ENCODE measurements at places on chromosomes 3 and 15.

DNA sequence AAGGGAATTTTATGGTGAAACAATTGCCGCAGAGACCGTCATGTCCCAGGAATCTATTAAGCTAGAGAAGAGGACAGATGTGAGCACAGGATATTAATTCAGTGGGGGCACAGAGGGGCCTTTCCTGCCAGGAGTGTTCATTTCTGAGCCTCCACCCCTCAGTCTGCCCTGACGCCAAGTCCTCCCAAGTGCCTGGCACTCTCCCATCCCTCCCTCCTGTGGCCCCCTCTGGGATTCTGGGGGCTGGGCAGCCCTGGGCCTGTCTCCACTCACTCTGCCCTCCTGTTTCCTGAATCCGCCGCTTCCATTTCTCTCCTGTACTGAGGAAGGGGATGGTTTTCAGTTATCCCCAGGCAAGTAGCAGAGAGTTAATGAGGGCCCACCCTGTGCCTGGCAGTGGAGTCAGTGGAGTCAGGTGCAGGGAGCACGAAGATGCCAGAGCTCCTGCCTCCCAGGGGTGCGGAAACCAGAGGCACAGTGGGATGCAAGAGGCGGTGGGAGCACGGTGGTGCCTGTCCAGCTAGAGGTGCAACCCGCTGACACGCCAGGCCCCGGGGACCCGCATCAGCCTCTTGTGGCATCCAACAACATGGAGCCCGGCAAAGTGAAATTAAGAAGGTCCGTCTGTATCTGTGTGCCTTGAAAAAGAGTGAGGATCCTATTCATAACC, 212.5 kb downstream of the XXYLT1 start:
- no peak for DNase-seq

DNA sequence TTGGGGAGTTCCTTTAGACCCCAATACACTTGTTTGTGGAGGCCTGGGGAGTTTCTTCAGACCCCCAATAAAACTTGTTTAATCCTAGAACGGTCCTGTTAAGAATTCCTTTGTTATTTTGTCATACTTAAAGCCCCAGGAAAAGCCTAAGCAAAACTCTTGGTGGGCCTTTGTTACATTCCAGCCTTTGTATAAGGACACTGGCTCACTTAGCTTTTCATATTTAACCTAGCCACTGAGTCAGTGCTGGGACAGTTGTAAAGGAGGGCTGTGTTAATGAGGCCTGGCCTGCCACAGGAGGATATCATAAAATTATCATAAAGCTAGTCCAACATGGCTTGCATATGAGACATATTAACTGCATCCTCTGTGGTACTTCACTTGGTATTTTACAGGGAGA, 760.1 kb downstream of the ZNF385D start:
- DNase-seq: no peak

- DNase-seq: no peak
Measured at GRCh38 chr3:79808515-79808914, 40.7 kb upstream of the ROBO1 start.

- DNase-seq: peak; percentile 91
Measured at GRCh38 chr3:69080233-69080920, at the start of gene UBA3. Gene UBA3 (minus strand): TSS chr3:69080365. CDS start chr3:69080353, 12 bp downstream.

DNA sequence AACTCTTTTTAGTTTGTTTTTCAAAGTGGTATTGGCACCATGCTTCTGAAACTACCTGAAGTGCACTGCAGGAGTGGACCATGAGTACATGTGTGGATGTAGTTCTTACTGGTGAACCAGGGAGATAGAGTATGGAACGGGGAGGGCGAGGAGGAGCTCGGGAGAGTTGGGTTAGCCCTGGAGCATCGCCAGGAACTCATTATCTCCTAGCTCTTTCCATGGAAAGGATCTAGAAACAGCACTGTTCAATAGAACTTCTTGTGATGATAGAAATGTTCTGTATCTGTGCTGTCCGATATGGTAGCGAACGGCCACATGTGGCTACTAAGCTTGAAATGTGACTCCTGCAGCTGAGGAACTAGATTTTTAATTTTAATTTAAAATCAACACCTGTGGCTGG, 47.3 kb downstream of the VGLL4 start:
- DNase-seq: no peak

GRCh38 chr3:150519026-150519425, 27.3 kb downstream of the SERP1 start:
- no peak for DNase-seq

DNA sequence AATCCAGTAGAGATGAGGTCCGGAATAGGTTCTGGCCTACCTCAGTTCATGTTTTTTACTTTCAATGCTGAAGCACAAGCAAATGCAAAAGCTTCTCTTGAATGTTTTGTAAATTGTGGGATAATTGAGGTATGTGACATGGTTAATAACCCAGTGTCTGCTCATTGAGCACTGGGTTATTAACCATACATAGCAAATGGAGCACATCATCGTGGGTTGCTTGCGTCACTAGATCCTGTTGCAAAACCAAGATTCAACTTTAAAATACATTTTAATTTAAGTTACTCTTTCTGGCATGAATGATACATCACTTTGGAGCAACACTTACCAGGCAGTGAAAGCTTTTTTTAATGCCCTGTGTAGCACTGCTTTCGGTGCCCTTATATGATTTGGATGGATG, 165.6 kb downstream of the IGF1R start:
- DNase-seq: no peak
